ENCODE measurements at places on chromosomes 7 and 10. TPM values are rescaled to one million over a fixed set of nuclear protein-coding genes. Genes with fewer than 3 reads are reported as not detected.
A peak's percentile ranks its signal among the peaks of the same experiment; 100 is the strongest.

DNA sequence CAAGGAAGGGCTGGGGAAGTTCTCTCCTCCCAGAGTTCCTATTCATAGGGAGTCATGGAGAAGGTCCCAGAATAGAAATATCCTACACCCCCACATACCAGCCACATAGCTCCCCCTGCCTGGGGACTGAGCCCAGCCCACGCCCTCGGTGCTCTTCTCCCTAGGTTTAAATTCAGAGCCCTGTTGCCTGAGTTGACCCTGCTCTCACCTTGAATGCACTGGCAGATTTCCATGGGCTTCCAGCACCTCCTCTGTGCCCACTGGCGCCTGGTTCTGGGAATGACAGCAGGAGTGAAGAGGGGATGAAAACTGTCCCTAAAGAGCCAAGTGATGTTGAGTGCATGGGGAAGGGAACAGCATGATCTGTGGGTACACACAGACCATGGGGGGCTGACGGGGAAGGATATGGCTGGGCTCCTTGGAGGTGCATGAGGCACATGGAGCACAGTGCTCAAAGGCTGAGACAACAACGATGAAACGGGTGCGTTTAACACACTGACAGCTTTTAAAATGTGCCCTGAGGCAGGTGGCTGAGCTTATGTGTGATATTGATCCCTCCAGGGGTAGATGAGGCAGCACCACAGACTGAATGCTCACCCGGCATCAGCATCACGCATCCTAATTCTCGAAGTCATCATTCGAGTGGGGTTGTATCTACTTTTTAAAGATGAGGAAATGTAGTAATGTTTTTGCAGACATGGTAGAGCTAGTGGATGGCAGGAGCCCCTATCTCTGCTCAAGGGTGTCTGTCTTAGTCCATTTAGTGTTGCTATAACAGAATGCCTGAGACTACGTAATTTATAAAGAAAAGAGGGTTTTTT is 53.7 kb upstream of the IGFBP3 start:
- DNase-seq: no peak

DNA sequence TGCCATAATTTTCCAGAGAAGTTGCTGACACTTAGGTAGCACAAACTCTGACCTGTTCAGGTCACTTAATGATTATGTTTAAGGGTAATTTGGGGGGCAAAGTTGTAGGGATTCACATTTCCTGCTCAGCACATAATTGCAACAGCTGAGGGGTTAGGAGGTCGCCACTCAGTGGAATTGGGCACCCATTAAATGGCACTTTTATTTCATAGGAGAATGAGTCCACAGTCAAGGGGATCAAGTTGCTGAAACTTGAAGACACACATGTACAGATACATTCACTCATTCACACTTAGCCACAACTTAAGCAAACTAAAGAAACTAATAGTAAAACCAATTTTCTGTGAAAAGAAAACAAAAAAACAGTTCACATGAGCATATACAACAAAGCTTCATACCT is 1.5 kb downstream of the PCDH15 start:
- no peak for DNase-seq

GRCh38 chr10:113819989-113820388 is 33.9 kb downstream of the DCLRE1A start:
- DNase-seq: no peak

GRCh38 chr10:109784236-109784635 is 139.1 kb downstream of the XPNPEP1 start:
- no peak for DNase-seq

GRCh38 chr7:101517304-101517703 is 111.8 kb downstream of the MYL10 start:
- no peak for DNase-seq

DNA sequence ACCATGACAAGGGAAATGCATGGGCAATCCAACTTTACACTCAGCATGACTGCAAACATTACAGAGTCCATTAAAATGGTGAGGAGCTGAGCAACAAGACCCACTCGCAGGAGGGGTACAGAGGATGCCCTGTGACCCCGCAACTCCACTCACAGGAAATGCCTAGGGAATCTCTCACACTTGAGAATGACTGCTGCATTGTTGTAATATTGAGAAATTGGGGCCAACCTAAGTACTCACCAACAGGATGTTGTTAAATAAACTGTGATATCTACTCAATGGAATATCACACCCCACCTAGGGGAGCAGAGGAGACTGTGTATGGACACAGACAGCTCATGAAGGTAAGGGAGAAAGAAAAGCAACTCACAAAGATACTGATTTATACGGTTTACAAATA is 53.4 kb upstream of the CAMK2B start:
- no peak for DNase-seq

- DNase-seq: no peak
Measured at GRCh38 chr10:113927440-113927839, 73.0 kb downstream of the NHLRC2 start.

DNA sequence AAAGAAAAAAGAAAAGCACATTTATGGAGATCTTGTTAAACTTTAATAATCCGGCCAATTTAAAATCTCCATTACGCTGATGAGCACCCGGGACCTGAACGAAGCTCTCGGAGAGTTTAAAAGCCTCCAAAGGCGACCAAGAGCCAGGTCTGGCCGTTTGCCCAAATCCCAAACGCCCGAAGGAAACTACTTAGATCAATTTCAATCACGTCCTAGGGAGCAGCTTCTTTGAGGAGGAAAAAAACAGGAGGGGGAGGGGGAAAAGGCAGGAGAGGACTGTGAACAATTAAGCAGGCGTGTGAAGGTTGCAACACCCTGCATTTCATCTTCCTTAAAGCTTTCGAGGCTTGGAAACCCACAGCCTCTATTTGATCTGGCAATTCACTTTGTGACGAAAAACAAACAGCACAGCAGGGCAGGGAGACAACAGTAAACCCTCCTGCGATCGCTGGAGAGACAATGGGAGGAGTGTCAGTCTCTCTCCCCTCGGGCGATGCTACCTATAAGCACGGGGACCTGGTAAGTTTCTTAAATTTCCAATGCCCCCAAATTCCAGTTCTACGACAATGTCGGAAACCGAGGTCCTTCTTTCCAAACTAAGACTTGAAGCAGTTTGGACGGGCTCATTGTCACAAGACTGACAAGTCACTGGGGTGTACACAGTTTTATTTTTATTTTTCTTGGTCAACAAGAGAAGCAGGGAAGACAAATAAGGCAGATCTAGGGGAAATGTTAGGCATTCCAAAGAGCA is 1.2 kb downstream of the KLF6 start:
- DNase-seq: peak; percentile 78

- no peak for DNase-seq
Measured at GRCh38 chr7:92158660-92159575, 20.0 kb downstream of the LRRD1 start.

- no peak for DNase-seq
Measured at GRCh38 chr10:106771154-106771553, 393.4 kb downstream of the SORCS1 start.

DNA sequence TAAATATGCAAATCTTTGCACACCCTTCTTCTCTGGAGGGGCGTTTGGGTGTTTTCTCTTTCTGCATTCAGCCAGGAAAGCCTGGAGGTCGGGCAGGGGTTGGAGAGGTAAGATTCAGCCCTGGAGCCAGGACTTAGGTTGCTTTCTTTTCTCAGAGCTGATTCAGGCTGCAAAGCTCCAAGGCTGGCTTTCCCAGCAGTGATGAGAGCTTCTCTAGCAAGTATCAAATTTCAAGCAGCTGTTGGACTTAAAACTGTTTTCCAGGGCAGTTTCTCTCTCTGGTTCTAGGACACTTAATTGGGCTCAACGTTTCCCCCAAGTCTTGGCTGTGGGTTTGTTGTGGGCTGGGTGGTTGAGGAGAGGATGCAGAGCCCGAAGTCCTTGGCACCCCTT is 608 bp downstream of the AKR1B10 start:
- peak; percentile 82 for DNase-seq

DNA sequence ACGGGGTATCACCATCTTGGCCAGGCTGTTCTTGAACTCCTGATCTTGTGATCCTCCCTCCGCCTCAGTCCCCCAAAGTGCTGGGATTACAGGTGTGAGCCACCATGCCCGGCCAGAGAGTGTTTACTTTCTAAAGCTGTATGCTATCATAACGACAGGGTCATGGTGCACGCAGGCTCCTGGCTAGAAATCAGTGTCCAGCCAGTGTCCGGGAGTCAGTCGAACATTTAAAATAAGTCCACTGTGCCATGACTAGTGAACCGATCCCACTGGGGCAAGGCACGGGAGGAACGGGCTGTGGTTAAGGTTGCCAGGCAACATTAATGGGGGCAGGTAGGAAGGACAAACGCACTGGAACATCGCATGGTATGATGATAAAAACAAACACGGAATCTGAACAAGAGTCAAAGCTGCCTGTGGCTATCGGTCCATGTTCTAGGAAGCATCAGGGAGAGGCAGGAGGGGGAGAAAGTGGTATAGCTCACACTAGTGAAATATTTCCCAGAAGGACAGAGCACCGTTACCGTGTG is 89.0 kb upstream of the SEPHS1 start:
- no peak for DNase-seq

DNA sequence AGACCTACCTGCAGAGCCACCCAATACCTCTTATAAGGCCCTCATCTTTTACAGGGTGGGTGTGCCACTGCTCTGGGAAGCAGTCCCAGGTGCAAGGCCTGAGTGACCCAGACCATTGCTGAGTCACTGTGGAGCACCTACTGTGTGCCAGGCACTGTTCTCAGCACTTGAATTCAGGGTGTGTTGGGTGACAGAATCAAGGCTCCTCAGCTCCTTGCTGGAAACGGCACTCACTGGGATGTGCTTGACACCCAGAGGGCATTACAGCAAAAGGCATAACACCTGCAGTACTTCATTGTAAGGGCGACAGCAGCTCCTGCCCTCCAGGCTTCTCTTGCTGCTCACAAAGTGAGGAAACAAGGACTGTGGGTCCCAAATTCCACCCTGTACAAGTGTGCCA is 7.1 kb downstream of the CAMK2B start:
- DNase-seq: no peak

DNA sequence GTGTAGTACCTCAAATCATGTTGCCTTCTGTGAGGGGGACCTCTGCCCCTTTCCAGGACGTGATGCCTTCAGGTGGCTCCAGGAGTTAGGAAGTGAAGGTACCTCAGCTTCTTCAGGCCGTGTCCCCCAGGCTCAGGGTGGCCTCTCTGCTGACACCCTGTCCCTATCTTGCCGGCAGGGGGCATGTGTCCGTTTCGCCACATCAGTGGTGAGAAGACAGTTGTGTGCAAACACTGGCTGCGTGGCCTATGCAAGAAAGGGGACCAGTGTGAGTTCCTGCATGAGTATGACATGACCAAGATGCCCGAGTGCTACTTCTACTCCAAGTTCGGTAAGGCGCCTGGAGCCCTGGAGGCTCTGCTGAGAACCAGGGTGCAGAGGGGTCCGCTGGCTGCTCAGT is 9.2 kb downstream of the CPSF4 start:
- no peak for DNase-seq

- DNase-seq: no peak
Measured at GRCh38 chr10:71382757-71383156, 14.0 kb upstream of the CDH23 start.

DNA sequence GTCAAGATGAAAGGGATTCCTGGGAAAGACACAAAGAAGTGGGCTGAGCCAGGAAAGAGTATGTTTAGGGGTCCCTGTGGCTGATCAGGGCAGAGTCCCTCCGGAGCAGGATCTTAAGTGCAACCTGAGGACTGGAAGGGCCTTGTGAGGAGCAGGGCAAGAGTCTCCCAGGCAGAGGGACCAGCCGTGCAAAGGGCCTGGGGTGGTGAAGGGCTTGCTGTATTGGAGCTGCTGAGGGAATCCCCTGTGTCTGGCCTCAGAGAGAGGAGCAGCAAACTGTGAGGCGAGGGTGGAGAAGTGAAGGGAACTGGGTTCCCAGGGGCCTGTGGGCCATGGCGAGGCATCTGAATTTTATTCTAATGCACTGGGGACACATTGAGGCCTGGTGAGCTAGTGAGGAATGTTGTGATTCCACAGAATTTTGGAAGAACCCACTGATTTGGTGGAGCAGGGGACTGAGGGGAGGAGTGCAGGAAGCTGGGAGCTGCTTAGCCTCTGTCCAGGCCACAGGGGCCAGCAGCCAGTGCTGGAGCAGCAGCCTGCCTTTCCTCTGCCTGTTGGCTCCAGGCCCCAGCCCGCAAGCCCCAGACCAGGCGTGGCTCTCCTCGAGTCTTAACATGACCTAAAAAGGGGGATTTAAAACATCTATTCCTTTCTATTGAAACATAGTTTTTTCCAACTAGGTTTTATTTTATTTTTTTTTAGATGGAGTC is 138.4 kb upstream of the IGFBP3 start:
- DNase-seq: peak; percentile 47

GRCh38 chr7:90212149-90212495 is 582 bp downstream of the STEAP2 start:
- no peak for DNase-seq

GRCh38 chr10:20737107-20737506 is 160.0 kb downstream of the NEBL start:
- DNase-seq: no peak

DNA sequence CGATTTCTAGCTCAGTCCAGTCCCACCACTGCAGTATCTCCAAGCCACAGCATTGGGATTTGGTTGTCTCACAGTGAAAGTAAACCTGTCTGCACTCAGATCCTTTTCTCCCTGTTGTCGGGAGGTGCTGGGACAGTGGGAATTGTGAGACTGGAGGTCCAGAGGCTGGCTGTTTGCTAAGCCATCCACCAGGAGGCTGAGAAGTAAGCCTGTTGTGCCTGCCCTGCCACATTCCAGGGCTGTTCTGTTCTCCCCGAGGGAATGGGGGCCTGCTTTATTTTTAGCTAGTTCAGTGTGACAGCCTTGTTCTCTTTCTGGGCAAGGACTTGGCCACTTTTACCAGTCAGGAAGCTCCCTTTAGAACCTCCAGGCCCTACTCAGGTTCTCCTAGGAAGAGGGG is 54.9 kb downstream of the HK1 start:
- DNase-seq: peak; percentile 67

DNA sequence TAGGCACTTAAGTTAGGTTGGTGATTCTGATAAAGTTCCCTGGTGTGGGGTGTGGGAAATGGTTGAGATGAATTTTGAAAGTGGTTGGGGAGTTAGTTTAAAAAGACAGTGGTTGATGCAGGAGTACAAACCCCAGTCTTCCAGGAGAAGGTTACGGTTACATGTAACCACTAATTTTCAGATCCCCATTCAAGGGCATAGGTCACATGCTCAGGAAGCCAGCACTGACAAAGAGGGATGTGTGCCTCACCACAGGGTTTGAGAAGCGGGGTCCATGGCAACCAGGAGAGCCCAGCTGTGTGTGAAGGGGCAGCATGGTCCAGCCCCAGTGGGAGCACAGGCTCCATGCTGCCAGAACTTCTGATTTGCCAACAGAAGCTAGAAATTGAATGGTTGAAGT is 144.2 kb downstream of the MDFIC start:
- peak; percentile 10 for DNase-seq

DNA sequence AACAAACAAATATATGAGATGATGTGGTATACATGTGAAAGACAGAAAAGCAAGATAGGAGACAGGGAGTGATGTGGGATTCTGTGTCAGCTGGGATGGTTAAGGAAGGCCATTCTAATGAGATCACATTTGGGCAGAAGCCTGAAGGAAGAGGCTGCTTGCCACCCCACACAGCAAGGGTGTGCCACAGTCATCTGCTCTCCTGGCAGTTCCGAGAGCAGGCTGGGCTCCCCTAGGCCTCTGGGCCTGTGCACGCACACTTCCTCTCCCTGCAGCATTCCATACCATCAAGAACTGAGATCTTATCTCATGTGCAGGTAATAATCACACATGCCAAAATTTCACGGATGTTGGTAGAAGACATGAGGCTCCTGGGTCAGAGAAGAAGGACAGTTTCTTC is 43.1 kb downstream of the SYPL1 start:
- DNase-seq: no peak

The NKX2-3 gene
- polyA plus RNA-seq: not detected

The HGF gene
- 0.35 TPM for polyA plus RNA-seq

The PLXDC2 gene
- 2.3 TPM for polyA plus RNA-seq

The RELN gene
- polyA plus RNA-seq: 0.39 TPM

The MYO3A gene
- not detected for polyA plus RNA-seq

The MACC1 gene
- polyA plus RNA-seq: not detected

The TRIM50 gene
- 0.17 TPM for polyA plus RNA-seq
